Muscle of leg (tissue), 16 donors: ENCODE measurements at places on chromosomes 11 and 22. TPM values are rescaled to one million over a fixed set of nuclear protein-coding genes. Genes with fewer than 3 reads are reported as not detected.

Gene RAB38
- total RNA-seq = 3.5 TPM

Gene OR4D10
- not detected for total RNA-seq

Gene SLC22A8
- total RNA-seq = not detected

Gene KCNJ5
- 1.1 TPM for total RNA-seq

Gene OR4A16
- total RNA-seq = not detected

Gene ANAPC15
- total RNA-seq = 29.8 TPM

Gene CCDC116
- 0.27 TPM for total RNA-seq

Gene GUCY1A2
- 14.3 TPM for total RNA-seq

Gene SYTL2
- total RNA-seq = 65.7 TPM

Gene VWCE
- 3.4 TPM for total RNA-seq

Gene PHF21B
- total RNA-seq = 0.49 TPM

Gene STARD10
- 39.0 TPM for total RNA-seq

Gene MISFA
- 4.3 TPM for total RNA-seq

Gene GGTLC3
- total RNA-seq = not detected

Gene LZTR1
- total RNA-seq = 34.2 TPM

Gene MS4A4E
- total RNA-seq = 0.18 TPM

Gene CARD10
- total RNA-seq = 7.8 TPM

Gene GLYAT
- total RNA-seq = not detected

Gene CALCA
- total RNA-seq = not detected

Gene HIKESHI
- 60.9 TPM for total RNA-seq

Gene SCN4B
- total RNA-seq = 2.4 TPM

Gene LRRC74B
- total RNA-seq = 0.09 TPM

Gene VPREB1
- total RNA-seq = 0.18 TPM

Gene TNNI2
- 3,726 TPM for total RNA-seq

Gene MYBPC3
- 0.13 TPM for total RNA-seq

Gene NAALADL1
- total RNA-seq = 13.6 TPM
